D721Med (cell line): ENCODE measurements at places on chromosomes 11 and 22.

DNA sequence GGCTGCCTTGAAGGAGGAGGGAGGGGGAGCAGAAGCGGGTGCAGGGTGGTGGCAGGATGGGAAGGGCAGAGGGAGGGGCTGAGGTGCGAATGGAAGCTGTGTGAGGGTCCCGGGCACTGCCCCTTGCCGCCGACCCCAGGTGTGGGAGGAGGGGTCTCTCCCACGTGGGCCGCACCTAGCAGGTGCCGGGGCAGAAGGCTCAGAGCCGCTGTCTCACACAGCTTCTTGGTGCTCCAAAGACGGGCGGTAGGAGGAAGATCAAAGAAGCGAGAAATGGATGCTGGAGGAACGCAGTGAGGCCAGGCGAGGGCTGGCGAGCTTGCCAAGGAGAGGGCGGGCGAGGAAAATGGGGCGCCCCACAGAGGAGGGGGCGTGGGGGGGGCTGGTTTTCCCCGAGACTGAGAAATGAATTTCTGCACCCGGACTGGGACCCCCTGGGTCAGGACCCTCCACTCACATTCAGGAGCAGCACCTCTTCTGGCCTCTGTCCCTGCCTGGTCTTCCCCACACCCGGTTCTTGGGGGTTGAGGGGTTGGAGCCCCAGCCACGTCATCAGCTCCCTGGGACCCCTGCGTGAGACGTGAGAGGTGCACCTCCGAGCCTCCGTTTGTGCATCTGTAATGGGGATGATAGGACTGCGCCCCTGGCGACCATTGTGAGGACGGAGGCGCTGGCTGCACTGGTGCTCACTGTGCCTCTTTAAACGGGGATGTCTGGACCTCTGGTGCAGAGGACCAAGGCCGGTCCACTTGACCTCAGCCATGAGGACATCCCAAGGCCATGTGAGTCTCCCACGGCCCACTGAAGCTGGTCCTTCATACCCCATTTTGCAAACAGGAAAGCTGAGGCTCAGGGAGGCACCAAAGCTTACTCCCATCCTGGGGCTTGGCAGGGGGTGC lies 16.8 kb downstream of the LSP1 start:
- DNase-seq, result no peak

DNA sequence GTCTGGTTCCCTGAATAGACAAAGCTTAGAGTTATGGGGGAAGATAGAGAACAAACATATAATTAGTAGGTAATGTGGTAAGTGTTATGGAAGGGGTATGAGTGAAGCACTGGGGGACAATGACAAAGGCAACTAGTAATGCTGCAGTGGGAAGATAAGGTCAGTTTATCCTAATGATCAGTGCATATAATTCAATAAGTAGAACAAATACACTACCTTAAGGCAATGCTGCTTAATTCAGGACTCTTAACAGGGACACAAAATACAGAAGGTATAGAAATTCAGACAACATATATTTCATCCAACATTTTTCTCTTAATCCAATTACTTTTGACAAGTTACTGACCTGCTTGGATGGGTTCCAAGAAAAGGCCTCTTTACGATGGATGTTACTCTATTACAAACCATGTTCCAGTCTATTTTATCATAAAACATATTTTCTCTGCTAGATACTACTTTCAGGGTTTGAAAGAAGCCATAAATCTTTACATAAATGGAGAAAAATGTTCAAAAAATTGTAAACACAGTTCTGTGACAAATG lies 1186.2 kb downstream of the LRRC4C start:
- no peak for DNase-seq

- no peak for DNase-seq
Measured at GRCh38 chr11:85886089-85887056, 31.2 kb downstream of the CCDC83 start.

- no peak for DNase-seq
Measured at GRCh38 chr22:20034143-20034542, 13.2 kb downstream of the TANGO2 start.

GRCh38 chr11:86182976-86183584 lies 61.5 kb upstream of the EED start:
- no peak for DNase-seq
